Astrocyte (in vitro differentiated cells and primary cell): ENCODE measurements at places on chromosomes 7 and 10. TPM values are rescaled to one million over a fixed set of nuclear protein-coding genes. Genes with fewer than 3 reads are reported as not detected.
A peak's percentile ranks its signal among the peaks of the same experiment; 100 is the strongest.

The WASHC2A gene
- 40.7 and 41.2 TPM in 2 replicates for total RNA-seq

DNA sequence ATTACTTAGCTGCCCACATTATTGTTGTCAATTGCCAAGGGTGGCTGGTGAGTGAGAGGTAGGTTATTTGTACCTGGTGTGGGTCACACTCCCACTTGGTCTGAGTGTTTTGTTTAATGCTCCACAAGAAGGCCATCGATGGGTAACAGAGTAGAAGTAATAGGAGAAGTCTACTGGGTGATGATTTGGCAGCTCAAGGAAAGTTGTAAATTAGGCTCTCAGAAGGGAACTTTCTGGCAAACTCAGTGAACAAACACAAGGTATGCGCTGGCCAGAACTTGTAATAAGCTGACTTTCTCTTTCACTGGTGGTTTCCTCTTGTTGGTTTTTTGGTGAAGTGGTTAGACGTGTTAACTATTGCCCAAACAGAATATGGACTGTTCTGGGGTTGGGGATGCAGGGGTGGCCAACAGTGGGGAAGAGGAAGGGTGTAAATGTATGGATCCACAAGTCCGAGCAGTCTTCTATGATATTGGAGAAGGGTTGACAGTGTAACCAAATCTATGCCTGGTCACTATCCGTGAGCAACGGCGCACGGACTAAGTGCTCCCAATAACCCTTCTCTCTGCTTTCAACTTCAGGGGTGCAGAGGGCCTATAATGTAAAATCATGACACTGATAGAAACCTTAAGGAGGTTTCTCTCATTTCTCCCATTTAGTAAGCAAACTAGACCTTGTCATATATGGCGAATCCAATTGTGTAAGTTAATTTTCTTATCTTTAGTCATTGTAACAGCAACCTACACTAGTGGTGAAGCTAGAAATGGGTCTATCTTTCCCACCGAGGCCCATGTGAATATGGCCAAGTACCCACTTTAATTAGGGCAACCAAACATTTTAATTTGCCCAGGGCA is 212.8 kb downstream of the PTEN start:
- no peaks in the 10 kb centered on the region for H3K36me3 ChIP-seq
- no peaks in the 10 kb centered on the region for H3K27me3 ChIP-seq
- H3K27ac ChIP-seq, result no peak overlapping the region

- H3K27me3 ChIP-seq, result no peaks in the 10 kb centered on the region
- DNase-seq, result no peak
- H3K27ac ChIP-seq, result no peak overlapping the region
- H3K36me3 ChIP-seq, result no peaks in the 10 kb centered on the region
Measured at GRCh38 chr7:96313940-96314339, 8.0 kb downstream of the SLC25A13 start.

GRCh38 chr7:18577096-18577771 is 81.7 kb downstream of the HDAC9 start:
- no peaks in the 10 kb centered on the region for H3K4me1 ChIP-seq
- H3K27ac ChIP-seq, result no peak overlapping the region
- H3K27me3 ChIP-seq, result no peaks in the 10 kb centered on the region
- H3K4me3 ChIP-seq, result no peak overlapping the region
- DNase-seq, result no peak

GRCh38 chr10:123145542-123146012 is 2.4 kb upstream of the HMX2 start:
- H3K27me3 ChIP-seq, result peaks cover 96% of the 10 kb centered on the region
- H3K4me1 ChIP-seq, result peaks cover under 1% of the 10 kb centered on the region
- H3K36me3 ChIP-seq, result no peaks in the 10 kb centered on the region
- no peak overlapping the region for H3K27ac ChIP-seq

DNA sequence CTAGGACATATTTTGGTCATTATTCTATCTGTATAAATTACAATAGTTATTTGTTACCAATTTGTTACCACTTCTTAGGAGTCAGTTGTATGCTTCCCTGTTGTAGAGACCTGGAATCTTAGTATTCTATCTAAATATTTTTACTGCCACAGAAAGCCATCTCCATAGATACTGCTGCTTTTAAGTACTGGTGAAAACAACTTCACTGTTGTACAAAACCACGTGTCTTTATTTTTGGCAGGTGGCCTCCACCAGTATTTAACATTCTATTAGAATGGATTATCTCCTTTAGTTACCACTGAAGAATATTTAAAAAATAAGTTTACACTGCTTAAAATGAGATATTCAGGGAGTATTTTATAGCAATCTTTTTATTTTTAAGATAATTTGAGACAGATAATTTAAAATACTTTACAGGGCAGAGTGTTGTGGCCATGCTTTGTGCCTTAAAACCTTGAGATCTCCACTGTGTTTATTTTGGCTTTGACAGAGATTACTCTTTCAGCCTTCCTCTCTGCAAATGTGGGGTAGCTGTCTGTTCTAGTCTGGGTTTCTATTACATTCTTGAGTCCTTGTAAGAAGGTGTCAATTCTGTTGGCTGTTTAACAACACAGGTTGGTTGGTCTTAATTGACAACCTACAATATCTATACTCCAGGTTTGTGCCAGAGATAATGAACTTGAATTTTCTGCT is 185.6 kb downstream of the LRRC4 start:
- peak; percentile 15 for DNase-seq
- H3K4me1 ChIP-seq, result peaks cover 19% of the 10 kb centered on the region
- no peak overlapping the region for H3K4me3 ChIP-seq
- H3K36me3 ChIP-seq, result peaks cover 3% of the 10 kb centered on the region

GRCh38 chr7:69147631-69148030 is 450.6 kb upstream of the AUTS2 start:
- no peak overlapping the region for H3K4me3 ChIP-seq
- no peak overlapping the region for H3K27ac ChIP-seq
- no peak for DNase-seq
- H3K27me3 ChIP-seq, result no peaks in the 10 kb centered on the region
- H3K4me1 ChIP-seq, result no peaks in the 10 kb centered on the region
- H3K36me3 ChIP-seq, result no peaks in the 10 kb centered on the region
